CD4-positive, alpha-beta T cell (primary cell): ENCODE measurements at places on chromosomes 3 and 15.
A peak's percentile ranks its signal among the peaks of the same experiment; 100 is the strongest.

- DNase-seq: no peak
Observed at GRCh38 chr15:59741274-59741906, 52.3 kb upstream of the BNIP2 start.

GRCh38 chr3:32195995-32196540, 42.4 kb upstream of the CMTM8 start:
- DNase-seq: no peak

DNA sequence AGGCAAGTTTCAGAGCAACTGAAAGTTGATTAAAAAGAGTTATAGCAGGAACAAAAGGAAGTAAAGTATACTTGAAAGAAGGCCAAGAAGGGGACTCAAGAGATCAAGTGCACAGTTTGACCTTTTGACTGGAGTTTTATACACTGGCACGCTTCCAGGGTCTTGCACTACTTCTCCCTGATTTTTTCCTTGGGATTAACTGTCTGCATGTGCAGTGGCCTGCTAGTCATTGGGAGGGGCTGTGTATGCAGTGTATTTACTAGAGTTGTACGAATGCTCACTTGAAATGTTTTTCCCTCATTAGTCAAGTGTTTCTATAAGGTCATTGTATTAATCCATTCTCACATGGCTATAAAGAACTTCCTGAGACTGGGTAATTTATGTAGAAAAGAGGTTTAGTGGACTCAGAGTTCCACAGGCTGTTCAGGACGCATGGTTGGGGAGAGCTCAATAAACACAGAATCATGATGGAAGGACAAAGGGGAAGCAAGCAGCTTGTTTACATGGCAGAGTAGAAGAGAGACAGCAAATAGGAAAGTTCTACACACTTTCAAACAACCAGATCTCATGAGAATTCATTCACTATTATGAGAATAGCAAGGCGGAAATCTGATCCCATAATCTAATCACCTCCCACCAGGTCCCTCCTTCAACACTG, 571.8 kb downstream of the ZPLD1 start:
- no peak for DNase-seq

DNA sequence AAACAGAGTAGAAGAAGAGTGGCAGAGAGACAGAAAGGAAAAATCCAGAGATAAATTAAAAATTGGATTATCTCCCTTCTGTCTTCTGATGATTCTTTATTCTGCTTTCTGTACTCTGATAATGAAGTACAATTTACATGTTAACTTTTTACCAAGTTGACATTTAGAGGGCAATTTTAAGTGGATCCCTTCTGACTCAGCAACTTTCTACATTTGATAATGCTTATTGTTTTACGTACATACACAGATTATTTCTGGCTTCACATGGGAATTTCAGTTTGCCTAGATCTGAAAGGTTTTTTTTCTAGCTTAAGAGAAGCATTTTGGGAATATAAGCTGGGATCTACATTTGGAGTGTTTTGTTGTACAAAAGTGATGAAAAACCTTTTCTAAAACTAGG, 491.3 kb downstream of the OTOL1 start:
- no peak for DNase-seq

DNA sequence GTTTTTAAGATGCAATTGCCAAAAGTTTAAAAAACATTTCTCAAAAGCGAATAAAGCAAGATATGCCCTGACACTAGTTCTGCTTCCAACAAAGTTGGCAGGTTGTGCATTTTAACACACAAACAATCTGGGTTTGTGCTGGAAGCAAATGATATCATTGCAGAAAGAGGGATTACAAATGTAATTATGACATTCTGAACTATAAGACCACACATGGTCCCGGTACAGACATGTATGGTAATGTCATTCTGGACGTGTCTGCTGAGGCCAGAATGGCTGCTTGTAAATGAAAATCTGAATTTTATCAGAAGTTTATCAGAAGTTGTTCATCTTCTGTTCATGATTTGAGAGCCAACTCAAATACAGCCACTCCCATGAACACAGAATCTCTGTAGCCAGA, 10.7 kb downstream of the TMC3 start:
- no peak for DNase-seq

- no peak for DNase-seq
Observed at GRCh38 chr3:182214416-182214815, 502.7 kb downstream of the SOX2 start.

DNA sequence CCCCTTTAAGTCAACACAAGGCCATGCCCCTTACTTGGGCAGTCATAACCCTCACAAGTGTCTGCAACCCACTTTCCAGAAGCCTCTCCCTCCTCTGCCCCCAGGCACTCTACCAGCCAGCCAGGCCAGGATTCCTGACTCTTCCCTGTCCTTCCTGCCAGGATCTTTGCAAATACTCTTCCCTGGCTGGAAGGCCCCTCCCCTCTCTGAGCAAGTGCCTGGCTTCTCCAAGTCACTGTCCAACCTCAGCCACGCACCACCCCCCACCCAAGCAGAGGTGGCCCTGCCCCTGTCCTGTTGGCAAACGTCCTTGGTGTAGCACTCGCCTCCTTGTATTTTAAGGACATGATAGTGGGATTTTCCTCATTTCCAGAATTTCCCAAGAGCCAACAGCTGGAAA, 54.7 kb upstream of the USP3 start:
- no peak for DNase-seq

DNA sequence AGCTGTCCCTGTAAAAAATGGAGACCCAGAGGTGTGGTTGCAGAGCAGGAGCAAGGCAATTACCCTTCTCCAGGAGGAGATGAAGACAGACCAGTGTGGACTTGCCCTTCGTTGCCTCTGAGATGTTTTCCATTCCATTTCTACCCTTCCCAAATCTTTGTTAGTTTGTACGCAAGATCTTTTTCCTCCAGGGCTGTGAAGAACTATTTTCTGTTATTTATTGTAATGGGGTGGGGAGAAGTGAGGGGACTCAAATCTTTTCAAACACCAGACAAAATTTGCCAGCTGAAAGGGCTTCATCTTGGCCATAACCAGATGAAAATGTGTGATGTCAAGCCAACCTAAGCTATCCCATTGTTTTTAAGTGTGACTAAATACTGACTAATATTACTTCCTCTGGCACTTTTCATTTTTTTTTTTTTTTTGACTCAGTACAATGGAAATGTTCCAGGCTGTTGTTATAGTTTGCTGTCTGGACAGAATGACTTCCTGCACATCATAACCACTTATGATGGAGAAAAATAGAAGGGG, 271.3 kb upstream of the TPRG1 start:
- no peak for DNase-seq

DNA sequence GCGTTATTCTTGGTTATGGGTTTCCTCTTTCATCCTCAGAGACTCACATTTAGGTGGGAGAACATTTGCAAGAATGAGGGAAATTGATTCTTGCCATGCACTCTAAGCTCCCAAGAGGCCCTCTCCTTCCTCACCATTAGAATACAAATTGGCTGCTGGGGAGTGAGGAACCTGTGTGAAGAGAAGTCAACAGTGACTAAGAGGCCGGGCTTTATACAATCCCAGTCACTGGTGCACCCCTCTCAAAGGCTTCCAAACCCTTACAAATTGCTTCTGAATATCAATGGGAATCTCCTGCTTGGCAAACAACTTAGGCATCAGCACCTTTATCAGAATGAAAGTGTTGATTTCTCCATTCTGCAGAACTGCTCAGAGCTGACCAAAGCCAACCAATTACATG, 16.5 kb upstream of the RGMA start:
- DNase-seq: no peak

- no peak for DNase-seq
Observed at GRCh38 chr15:85453144-85453872, 72.9 kb downstream of the AKAP13 start.

GRCh38 chr3:6779140-6779539, 81.8 kb upstream of the GRM7 start:
- DNase-seq: no peak

GRCh38 chr3:189629803-189630455, 1.3 kb upstream of the TP63 start:
- no peak for DNase-seq

GRCh38 chr3:85572978-85573377, 614.2 kb downstream of the CADM2 start:
- DNase-seq: no peak

DNA sequence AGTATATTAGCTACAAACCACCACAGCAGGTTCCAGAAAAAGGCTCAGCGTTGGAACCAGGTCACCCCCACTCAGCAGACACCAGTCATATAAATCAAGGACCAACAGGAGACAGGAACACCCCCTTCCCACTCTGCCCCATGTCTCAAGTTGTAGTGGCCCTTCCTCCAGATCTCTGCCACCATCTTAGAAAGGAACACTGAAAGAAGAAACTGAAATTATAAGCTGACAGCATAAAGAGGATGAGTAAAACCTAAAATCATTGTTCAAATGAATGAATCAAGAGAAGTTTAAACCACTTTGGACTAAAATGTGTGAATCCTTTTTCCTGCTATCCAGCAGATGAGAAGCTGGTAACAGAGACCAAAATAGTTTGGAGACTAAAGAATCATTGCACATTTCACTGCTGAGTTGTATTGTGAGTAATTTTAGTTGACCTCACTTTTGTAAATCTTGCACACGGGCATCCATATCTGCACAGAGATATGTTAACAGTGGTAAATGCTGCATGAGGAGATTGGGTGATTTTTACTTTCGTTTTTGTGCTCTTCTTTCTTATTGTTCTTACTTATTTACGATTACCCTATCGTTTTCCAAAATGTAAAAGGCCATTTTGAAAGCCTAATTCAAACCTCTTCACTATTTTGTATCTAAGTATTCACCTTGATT, 19.8 kb downstream of the CCR3 start:
- DNase-seq: no peak

GRCh38 chr15:88800738-88801137, 2.5 kb upstream of the ACAN start:
- DNase-seq: no peak

GRCh38 chr3:8445861-8446260, 55.8 kb upstream of the LMCD1 start:
- no peak for DNase-seq

- DNase-seq: no peak
Observed at GRCh38 chr15:38612159-38612863, 47.7 kb upstream of the RASGRP1 start.

DNA sequence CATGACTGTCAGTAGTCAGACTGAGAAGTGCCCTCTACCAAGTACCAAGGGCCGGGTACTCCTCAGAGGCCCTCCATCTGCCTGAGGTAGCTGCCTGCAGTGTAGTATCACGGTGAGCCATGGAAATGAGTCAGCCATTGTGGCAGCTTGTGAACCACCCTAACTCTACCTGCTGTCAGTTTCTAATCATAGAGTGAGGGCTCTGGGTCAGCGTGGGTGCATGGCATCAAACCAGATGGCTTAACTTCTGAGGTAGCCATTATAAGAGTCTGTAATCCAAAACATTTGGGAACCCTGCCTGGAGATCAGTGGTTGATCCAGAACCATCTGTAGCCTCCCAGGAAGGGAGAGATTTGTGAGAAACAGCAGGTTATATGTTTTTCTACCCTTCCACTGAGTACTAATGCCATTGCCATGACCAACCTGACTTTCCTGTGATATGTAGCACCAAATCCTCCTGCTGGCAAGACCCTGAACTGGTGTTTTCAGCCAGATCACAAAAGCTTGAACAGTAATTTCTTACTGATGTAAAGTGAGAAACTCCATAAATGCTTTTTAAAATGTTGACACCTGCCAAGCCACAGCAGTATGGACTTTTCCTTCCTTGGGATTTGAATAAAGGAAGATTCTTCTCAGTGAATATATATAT, 38.9 kb downstream of the ABHD2 start:
- no peak for DNase-seq

DNA sequence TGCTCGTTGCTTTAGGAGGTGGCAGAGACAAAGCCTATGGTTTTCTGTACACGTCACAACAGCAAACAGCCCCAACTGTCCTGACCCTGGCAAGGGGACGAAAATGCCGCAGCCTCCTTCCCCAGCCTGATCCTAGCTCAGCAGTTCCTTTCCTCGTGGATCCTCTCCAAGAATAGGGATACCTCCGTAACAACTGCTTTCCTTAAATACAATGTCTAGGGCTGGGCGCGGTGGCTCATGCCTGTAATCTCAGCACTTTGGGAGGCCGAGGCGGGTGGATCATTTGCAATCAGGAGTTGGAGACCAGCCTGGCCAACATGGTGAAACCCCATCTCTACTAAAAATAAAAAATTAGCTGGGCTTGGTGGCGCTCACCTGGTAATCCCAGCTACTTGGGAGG, 17.0 kb downstream of the MAP6D1 start:
- no peak for DNase-seq

DNA sequence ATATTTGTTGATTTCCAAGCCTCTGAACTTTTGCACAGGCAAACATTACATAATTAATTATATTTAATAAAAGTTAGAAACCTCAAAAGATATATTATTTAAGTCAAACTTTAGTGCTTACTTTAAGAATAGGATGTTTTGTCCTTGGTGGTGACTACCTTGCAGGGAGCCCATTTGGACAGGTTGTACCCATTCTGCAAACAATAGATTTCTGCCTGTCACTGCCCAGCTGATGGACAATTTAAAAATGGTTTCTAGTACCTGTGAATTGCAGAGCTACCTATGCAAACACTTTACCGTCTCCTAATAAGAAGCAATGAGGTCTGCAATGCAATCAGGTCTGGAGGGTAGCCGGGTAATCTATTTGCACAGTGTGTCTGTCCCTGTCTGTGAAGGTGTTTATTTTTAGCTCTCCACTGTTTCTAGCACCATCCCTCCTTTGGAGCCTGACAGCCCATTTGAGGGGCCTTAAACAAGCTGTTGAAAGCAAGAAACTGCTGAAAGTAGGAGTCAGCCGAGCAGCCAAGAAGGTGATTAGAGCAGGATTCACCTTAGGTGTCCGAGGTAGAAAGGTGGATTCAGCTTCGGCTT, 556.2 kb upstream of the CFAP20DC start:
- no peak for DNase-seq

- DNase-seq: no peak
Observed at GRCh38 chr3:125379483-125379882, 4.4 kb upstream of the ZNF148 start.

GRCh38 chr15:74616366-74616939, 817 bp downstream of the CLK3 start:
- DNase-seq: peak; percentile 57

DNA sequence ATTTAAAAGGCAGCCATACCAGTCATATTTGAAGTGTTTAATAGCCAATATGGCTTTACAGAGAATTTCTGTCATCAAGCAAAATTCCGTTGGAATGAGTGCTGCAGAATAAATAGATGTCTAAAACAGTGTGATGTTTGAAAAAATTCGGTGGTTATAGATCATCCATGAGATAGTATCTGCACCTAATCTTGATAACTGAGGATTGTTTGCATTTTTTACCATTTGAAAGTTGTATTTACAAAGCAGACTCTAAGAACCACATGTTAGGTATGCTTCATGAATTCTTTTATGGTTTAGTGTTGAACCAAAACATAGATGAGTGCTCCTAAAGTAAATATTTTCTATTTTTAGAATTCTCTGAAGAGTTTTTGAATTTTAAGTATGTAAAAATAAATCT, 476.1 kb downstream of the NAALADL2 start:
- no peak for DNase-seq

DNA sequence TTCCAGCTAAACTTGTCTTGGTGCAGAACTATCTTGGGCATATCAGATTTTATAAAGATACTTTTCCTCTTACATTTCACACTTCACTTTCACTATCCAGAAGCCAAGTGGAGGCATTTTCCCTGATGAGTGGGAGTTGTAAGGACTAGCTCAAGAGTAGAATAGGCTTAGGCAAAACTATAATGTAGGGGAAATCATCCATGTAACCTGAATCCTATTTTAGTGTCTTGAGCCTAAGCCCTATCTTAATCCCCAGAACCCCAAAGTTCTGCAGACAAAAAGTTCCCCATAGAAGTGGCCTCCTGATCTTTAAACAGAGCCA, 42.2 kb upstream of the CD47 start:
- no peak for DNase-seq
